ENCODE measurements at places on chromosomes 16 and 17.

GRCh38 chr17:47252209-47252608 is 1.4 kb upstream of the ITGB3 start:
- no peak for DNase-seq

GRCh38 chr17:2961446-2961845 is 102.0 kb downstream of the OR1D5 start:
- DNase-seq, result no peak

DNA sequence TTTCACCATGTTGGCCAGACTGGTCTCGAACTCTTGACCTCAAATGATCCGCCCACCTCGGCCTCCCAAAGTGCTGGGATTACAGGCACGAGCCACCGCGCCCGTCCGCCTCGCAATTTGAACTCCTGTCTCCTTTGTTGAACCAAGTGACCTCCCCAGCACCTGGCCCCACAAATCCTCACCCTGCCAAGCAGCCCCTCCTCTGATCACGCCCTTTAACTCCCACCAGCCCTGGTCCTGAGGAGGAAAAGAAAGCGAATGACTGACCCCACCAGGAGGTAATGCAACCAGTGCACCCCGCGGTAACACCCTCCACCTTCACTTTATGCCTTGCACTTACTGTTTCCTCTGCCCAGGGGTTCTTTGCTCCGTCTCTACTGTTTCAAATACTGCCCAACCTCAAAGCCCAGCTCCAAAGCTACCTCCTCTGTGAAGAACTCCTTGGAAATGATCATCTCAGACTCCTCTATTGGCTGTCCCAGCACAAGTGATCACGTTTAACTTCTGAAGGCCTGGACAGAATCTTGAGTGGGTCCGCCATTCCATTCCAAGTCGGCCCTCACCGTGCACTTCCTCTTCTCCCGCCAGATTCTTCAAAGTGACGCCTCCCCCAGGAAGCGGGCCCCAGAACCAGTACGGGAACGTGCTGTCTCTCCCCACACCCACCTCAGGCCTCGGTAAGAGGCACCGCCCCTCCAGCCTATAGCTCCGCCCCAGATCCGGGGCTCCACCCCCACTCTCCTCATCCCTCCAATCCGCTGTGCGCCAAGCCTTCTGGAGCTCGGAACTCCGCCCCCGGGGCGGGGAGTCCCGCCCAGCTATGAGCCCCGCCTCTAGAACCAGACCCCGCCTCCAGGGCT is 4.4 kb downstream of the CD19 start:
- peak; percentile 95 for DNase-seq

- DNase-seq, result no peak
These were observed 2.7 kb downstream of the CBFA2T3 start for GRCh38 chr16:88974080-88974915.

DNA sequence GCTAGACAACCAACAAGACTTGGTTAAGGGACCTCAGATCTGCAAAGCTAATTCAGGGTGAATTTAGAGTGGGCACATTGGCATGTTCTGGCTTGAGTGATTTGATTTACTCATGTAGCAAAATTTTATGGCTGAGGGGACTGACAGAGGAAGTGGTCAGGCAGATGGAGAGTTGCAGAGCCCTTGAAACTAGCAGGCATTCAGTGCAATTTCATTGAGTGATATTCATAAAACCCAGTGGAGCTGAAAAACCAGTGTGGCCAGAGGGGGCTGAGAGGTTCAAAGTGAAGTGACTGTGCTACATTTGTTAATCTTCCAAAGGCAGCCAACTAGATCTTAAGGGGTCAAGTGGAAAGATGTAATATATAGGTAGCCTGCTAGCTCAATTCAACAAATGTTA is 2.2 kb upstream of the TMEM94 start:
- DNase-seq, result no peak

- DNase-seq, result no peak
These were observed 44.9 kb upstream of the FOXF1 start for GRCh38 chr16:86465434-86465833.

- no peak for DNase-seq
These were observed 12.2 kb downstream of the CLEC3A start for GRCh38 chr16:78034530-78034929.

DNA sequence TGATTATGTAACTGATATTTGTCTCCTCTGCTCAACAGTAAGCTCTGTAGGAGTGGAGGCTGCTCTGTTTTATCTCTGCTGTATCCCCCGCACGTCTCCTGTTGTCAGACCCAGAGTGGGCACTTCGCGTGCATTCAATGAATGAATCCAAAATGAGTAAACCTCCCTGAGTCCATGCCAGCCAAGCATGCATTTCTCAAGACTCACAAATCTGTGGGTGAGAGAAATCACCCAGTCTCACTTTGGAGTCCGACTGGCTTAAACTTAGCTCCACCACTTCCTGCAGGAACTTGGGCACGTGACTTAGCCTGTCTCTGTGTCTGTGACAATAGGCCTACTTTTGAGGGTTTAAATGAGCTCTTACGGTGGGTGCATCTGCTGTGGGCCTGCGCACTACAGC is 3.7 kb downstream of the PNPO start:
- no peak for DNase-seq

DNA sequence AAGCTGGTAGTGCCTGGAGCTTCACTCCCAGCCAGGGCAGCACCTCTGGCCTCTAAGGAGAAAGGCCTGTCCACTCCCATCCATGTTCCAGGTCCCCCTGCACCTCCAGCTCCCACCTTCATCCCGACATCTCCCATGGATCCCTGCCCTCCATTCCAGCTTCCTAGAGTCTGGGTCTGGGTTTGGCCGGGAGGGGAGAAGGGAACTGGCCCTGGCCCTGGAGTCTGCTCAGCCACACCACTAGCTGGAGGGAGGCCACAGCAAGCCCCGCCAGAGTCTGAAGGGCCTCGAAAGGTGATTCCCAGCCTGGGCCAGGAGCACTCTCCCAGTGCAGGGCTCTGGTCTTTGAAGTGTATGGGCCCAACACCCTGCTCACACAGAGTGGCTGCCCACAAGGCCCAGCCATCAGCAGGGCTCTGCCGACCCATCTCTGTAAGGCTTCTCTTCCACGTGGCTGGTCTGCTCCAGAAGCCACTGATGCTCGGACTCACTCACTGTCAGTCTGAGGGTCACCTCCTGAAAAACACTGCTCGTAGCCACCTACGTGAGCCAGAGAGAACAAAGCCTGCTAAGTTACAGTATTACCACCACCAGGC is 4.7 kb downstream of the NAT9 start:
- DNase-seq, result no peak

DNA sequence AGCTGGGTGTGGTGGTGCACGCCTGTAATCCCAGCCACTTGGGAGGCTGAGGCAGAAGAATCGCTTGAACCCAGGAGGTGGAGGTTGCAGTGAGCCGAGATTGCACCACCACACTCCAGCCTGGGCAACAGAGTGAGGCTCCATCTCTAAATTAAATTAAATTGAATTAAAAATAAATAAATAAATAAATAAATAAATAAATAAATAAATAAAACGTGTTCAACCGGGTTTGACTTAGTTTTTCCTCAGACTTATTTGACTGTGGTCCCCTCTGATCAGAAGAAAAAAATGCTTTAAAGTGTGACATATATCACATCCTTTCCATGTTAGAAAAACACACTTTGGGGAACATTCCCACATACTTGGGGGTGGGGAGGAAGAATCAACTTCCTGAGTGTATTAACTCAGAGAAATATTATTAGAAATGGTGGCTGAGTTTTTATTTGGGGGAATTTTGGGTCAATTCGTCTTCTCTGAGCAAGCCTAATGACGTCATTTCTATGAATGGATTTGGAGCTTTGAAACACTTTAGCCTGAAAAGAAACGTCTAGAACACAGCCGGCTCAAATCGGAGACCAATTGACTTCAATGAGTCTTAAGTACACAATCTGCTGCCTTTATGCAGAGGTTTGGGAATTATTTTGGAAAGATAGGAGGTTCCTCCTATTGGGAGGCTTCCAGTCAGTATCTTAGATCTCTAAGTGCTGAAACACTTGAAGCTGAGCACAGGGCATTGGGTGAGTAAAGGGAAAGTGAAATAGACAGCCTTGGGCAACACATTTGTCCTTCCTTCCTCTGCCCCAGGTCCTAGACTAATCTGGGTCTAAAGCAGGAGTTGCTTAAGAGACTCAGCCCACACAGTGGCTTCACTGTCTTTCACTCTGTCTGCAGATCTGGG is 132.6 kb downstream of the PITPNC1 start:
- no peak for DNase-seq

GRCh38 chr17:30858556-30859250 is 26.9 kb downstream of the ATAD5 start:
- no peak for DNase-seq

DNA sequence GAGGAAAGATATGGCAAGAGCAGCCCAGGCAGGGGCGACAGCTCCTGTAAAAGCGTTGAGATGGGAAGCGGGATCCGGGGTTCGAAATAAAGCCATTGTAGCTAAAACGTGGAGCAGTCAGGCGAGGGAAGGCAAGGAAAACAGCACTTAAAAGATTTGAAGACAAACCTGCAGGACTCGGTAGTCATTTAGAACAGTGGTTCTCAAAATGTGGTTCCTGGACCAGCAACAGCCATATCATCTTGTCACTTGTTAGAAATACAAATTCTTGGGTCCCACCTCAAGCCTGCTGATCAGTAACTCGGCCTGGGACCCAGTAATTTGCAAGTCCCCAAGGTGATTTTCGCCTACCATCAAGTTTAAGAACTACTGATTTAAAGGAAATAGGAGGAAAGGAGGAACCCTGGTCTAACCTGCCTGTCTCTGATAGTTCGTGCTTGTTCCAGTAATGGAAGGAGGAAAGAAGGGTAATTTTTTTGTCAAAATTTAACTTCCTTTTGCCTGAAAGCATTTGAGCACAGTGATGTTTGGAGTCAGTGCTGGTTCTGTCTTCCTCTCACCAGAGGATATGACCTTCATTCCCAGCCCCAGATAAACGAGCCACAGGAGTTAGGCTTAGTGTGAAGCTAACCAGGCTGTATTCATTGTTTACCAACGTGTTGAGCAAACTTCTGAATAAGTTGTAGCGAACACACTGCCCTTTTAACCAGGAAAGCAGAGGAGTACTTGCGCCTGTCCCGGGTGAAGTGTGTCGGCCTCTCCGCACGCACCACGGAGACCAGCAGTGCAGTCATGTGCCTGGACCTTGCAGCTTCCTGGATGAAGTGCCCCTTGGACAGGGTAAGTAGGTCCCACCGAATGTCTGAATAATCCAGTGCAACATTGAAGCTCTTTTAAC is 1.1 kb downstream of the ORC6 start:
- DNase-seq, result no peak

GRCh38 chr16:85201574-85201973 is 89.3 kb upstream of the CIBAR2 start:
- no peak for DNase-seq

DNA sequence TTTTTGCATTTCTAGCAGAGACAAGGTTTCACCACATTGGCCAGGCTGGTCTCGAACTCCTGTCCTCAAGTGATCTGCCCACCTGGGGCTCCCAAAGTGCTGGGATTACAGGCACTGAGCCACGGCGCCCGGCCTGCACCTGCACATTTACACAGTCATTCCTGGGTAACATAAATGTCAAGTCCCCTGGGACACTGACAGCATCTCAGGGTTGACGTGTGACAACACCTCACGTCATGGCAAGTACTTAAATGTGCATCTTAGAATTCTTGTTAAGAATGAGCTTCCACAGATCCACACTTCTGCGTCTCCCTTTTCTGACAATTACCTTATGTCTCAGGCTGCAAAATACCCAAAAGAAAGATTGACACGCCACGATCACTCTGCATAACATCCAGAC is 80.5 kb downstream of the ABR start:
- DNase-seq, result no peak

DNA sequence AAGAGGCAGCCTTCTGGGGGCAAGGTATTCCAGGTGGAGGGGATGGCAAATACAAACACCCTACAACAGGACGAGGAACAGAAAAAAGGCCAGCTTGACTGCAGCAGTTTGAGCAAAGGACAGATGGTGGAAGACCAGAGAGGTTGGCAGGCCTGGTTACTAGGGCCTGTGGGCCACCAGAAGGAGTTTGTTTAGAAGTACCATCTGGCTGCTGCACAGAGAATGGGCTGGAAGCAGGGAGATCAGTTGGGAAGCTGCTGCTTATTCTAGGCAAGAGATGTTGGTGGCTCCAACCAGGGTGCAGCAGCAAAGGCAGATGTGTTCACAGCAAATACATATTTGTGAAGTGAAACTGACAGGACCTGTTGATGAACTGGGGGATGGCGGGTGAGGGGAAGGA is 2.9 kb upstream of the YPEL2 start:
- DNase-seq, result no peak

GRCh38 chr16:23382279-23382678 is 70.7 kb downstream of the COG7 start:
- no peak for DNase-seq

GRCh38 chr17:31806921-31807320 is 52.1 kb downstream of the COPRS start:
- DNase-seq, result no peak

DNA sequence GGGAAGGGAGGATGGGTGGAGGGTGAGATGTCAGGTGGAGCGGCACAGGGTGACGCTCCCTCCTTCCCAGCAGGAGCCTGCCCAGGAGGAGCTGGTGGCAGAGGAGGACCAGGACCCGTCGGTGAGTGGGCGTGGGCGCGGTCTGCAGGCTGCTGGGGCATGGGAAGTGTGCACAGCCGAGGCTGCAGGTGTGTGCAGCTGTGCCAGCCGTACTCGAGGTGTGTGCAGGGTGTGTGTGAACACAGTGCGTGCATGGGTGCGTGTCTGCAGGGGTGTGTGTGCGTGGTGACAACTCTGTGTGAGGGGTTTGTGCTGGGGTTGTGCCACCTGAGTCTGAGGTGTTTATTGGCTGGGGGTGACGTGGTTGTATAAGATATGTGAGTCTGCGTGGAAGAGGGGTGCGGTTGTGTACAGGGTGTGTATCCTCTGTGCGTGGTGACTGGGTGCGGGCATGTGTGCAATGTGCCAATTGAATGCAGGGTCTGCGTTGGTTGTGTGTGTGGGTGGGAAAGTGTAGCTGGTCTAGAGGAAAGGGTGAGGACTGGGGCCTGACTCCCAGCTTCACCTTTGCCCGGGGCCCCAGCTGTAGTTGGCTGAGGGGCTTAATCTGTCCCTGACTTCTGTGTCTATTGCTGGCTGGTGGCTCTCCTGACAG is 670 bp downstream of the TNFSF12 start:
- peak; percentile 63 for DNase-seq

DNA sequence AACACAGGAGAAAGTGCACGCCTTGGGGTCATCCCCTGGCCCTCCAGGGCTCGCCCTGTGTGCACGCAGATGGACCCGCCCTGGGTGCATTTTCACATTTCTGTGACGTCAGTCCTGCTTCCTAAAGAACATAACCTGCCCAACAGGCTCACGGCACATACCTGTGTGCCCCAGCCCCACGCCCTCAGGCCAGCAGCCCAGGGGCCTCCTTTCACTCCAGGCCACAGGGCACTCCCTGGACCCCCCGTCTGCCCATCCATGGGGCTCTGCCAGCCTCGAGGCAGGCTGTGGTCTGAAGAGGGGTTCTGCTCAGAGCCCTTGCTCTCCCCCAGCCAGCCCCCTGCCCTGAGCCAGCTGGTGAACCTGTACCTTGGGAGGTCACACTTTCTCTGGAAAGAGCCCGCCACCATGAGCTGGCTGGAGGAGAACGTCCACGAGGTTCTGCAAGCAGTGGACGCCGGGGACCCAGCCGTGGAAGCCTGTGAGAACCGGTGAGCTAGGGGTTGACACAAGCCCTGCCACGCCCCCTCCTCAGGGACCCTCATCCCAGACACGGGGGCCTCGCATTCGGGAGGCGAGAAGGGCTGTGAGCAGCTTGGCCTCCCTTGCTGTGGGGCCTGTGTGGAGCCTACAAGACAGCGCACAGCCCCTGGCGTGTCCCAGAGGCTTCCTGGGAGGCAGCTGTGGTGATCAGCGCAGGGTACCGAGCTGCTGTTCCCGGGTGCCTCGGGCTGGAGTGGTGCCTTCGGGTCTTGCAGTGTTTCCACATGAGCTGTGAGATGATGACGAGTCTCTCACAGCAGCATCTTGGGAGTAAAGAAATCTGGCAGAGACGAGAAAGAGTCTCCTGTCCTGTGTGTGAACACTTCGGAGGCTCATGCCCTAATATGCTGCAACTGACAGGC is 13.8 kb upstream of the MC1R start:
- DNase-seq, result no peak
